H1 (cell line): ENCODE measurements at places on chromosomes 13 and 19. TPM values are rescaled to one million over a fixed set of nuclear protein-coding genes. Genes with fewer than 3 reads are reported as not detected.

ZNF730 gene
- total RNA-seq = 24.7 and 29.4 TPM in 2 replicates

DNA sequence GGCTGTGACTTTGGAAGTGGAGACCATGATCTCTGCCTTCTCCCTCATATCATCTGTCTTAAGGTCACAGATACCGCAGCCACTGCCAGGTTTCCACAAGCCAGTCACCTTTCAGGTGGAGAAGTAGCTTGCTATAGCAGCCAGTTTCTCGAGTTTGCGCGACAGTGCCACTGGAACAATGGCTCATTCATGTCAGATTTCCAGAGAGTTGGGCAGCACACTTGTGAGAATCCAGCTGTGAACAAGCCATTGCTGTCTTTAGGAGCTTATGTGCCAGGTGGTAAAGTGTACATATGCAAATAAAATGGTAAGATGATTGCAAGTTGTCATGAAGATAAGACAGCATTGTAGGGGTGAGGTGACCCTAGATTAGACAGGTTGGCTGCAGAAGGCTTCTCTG lies 22.3 kb downstream of the GARRE1 start:
- H3K4me3 ChIP-seq = no peak overlapping the region
- H3K27me3 ChIP-seq = no peaks in the 10 kb centered on the region
- H3K36me3 ChIP-seq = no peaks in the 10 kb centered on the region

FXYD7 gene
- total RNA-seq = 14.3 and 15.4 TPM in 2 replicates

DNA sequence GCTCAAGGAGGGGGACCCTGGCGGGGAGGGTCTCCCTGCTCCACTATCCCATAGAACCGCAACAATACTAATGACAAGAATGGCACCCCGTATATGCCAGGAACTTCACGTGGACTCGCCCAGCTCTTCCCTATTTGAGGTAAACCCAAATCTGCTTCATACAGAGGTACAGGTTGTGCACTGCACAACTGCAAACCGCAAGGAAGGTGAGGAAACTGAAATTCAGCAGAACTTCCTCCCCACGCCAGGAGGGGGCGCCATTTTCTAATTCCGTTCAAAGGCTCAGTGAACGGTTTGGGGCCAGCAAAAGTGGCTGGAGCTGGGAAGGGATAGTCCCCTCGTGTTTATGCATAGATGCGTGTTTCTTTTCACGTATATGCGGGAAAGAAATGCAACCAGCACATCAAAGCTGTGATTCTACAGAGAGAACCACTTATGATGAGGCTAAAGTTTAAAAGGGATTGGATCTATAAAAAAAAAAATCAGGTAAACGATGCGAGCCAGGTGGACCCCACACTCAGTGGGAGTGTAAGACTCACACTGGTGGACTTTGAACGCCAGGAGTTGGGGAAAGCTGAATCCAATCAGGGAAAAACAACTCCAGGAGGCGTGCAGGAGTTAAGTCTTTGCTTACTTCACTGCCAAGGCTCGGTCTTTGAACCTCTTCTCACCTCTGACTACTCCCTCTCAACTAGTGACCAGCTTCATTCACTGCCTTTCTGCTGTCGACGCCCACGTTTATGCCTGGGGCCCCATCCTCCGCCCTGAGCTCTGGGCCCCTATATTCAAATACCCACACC lies 20.3 kb downstream of the C19orf81 start:
- DNase-seq = no peak
- H3K36me3 ChIP-seq = no peaks in the 10 kb centered on the region
- no peaks in the 10 kb centered on the region for H3K4me1 ChIP-seq

GRCh38 chr19:7676376-7676775 lies 514 bp upstream of the MCEMP1 start:
- H3K4me3 ChIP-seq = no peak overlapping the region
- H3K36me3 ChIP-seq = no peaks in the 10 kb centered on the region
- DNase-seq = no peak
- no peak overlapping the region for H3K27ac ChIP-seq

DNA sequence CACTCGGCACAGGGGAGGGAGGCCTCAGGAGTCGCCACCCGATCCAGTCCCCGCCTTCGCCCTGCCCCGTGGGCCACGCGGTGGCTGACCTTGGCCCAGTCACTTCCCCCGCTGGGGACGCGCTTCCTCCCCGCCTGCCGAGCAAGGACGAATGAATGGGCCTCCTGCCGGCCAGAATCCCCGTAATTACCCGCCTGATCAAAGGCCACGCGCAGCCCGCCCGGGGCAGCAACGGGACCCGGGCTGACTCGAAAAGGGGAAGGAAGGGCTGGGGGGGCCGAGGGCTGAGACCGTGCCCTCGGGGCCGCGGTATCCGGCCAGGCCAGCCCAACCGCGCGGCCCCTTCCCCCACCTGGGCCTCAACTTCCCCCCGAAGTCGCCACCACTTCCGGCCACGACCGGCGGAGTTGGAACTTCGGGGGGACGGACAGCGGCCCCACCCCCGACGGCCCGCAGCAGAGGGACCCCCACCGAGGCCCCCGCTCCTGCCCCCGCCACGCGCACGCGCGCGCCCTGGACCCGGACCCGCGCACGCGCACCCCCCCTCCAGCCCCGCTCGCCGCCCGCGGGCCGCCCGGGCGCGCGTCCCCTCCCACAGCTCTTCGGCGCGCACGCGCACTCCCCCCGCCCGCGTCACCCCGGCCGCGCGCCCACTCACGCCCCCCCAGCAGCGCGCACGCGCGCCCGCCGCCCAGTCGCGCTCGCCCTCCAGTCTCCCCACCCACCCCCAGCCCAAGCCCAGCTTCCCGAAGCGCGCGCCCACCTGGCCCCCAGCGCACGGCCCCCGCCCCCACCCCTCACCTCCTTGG lies 520 bp downstream of the ZNF787 start:
- no peaks in the 10 kb centered on the region for H3K27me3 ChIP-seq
- H3K4me1 ChIP-seq = peaks cover 9% of the 10 kb centered on the region
- peak overlapping the region; percentile 85 for H3K27ac ChIP-seq
- peak; percentile 73 for DNase-seq
- H3K4me3 ChIP-seq = peak overlapping the region; percentile 91

DNA sequence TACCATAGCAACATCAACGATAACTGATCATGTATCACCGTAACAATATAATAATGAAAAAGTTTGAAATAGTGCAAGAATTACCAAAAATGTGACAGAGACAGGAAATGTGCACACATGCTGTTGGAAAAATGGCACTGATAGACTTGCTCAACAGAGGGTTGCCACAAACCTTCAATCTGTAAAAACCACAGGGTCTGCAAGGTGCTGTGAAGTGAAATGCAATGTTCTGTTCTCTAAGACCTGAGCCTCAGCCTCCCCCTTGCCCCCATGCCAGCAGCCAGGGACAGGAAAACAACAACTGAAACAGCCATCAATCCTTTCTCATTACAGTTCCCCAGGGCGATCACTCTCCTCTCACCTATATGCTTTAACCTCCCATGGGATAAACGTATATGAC lies 88.4 kb downstream of the USP12 start:
- no peak overlapping the region for H3K4me3 ChIP-seq
- no peak for DNase-seq
- no peaks in the 10 kb centered on the region for H3K27me3 ChIP-seq
- no peaks in the 10 kb centered on the region for H3K36me3 ChIP-seq
- H3K27ac ChIP-seq = no peak overlapping the region

- H3K4me1 ChIP-seq = peaks cover 16% of the 10 kb centered on the region
- no peak for DNase-seq
- H3K36me3 ChIP-seq = no peaks in the 10 kb centered on the region
- no peak overlapping the region for H3K4me3 ChIP-seq
These were observed 136.8 kb downstream of the DCT start for GRCh38 chr13:94342436-94343242.

DNA sequence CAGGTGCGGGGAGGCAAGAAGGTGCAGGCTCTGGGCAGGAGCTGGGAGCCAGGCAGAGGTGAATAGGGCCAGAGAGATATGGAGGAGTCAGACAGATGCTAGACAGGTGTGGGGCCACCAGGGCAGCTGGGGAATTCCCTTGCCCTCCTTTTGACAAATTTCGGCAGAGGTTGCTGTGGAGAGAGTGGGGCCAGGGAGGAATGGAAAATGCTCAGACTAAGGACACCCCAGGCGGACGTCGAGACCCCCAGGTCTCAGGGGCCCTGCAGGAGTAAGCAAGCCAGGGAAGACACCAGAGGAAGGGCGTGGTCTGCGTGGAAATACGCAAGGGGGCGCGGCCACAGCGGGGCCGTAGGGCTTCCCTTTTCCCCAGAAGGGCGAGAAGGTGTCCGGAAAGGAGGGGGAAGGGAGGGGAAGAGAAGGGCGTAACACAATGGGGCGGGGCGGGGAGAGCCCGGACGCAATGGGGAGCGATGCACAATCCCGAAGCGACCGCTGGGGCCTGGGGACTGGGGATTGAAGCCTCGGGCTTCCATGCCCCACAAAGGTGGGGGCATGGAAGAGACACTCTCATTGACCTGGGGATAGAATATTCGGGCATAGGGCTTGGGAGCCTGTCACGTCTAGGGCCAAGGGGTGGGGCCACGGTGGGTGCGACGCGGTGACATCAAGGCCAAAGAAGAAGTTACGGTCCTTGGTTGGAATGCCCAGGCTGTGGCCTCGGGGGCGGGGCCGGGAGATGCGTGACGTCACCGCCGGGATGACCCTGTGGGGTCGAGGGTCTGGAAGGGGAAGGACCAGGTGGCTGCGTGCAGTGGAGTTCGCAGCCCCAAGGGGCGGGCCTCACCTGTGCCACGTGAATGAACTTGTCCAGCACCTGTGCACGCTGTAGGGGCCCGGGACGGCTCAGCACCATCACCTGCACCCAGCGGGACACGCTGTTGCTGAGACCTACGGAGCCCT lies 8.2 kb downstream of the RASGRP4 start:
- peaks cover 7% of the 10 kb centered on the region for H3K4me1 ChIP-seq
- H3K36me3 ChIP-seq = no peaks in the 10 kb centered on the region
- DNase-seq = no peak
- H3K27me3 ChIP-seq = no peaks in the 10 kb centered on the region

- DNase-seq = no peak
- H3K27ac ChIP-seq = peak overlapping the region; percentile 94
- peaks cover 8% of the 10 kb centered on the region for H3K4me1 ChIP-seq
These were observed 704 bp downstream of the ZNF814 start for GRCh38 chr19:57888107-57888559.

GRCh38 chr13:110396913-110397381 lies 89.9 kb downstream of the COL4A2 start:
- no peaks in the 10 kb centered on the region for H3K27me3 ChIP-seq
- no peaks in the 10 kb centered on the region for H3K36me3 ChIP-seq
- H3K4me1 ChIP-seq = no peaks in the 10 kb centered on the region
- no peak overlapping the region for H3K4me3 ChIP-seq
- no peak overlapping the region for H3K27ac ChIP-seq
- no peak for DNase-seq

ZNF333 gene
- 7.3 and 7.5 TPM in 2 replicates for total RNA-seq
